ENCODE measurements at places on chromosomes 5 and 9. TPM values are rescaled to one million over a fixed set of nuclear protein-coding genes. Genes with fewer than 3 reads are reported as not detected.

Gene ARL14EPL
- total RNA-seq, result 0.09 TPM

Gene WDR38
- total RNA-seq, result 0.04 TPM

Gene GZMA
- total RNA-seq, result 0.75 TPM

Gene GGTA1
- total RNA-seq, result 9.9 TPM

Gene KIF2A
- 37.0 TPM for total RNA-seq

Gene CCL27
- 0.31 TPM for total RNA-seq

Gene ECM2
- 16.0 TPM for total RNA-seq

Gene GTF3C5
- 44.6 TPM for total RNA-seq

Gene SPAG8
- 1.5 TPM for total RNA-seq

Gene FOXD4L3
- not detected for total RNA-seq

Gene RNF183
- total RNA-seq, result 0.04 TPM

Gene SLC6A19
- total RNA-seq, result not detected

Gene CTSL
- 66.3 TPM for total RNA-seq

Gene TPPP
- total RNA-seq, result 3.9 TPM

Gene SMIM33
- total RNA-seq, result not detected

Gene CCDC192
- total RNA-seq, result 0.18 TPM

Gene MARCOL
- not detected for total RNA-seq

Gene HSPB3
- total RNA-seq, result 207 TPM

Gene GAPT
- 0.44 TPM for total RNA-seq

Gene SCGB3A1
- 1.8 TPM for total RNA-seq
